CD4-positive, CD25-positive, alpha-beta regulatory T cell (primary cell): ENCODE measurements at places on chromosomes 5 and 9. TPM values are rescaled to one million over a fixed set of nuclear protein-coding genes. Genes with fewer than 3 reads are reported as not detected.
A peak's percentile ranks its signal among the peaks of the same experiment; 100 is the strongest.

DNA sequence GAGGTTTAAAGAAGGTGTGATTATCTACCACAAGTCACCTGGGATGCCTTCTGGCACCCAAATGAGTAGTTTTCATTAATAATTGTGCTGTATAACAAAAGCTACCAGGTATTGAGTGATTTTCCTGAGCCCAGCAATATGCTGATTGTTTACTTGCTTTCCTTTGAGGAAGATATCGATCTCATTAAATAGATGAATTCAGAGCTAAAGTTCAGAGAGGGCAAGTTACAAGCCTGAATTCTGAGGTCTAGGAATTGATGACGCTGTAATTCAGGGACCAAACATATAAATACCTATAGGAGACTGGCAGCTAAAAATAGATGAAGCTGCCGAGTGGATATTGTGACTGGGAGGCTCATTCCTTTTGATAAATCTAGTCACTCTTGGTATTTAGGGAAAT, 1.1 kb downstream of the ERCC6L2 start:
- H3K36me3 ChIP-seq, result peaks cover 21% of the 10 kb centered on the region
- H3K27ac ChIP-seq, result no peak overlapping the region
- no peak for DNase-seq
- H3K27me3 ChIP-seq, result no peaks in the 10 kb centered on the region

DNA sequence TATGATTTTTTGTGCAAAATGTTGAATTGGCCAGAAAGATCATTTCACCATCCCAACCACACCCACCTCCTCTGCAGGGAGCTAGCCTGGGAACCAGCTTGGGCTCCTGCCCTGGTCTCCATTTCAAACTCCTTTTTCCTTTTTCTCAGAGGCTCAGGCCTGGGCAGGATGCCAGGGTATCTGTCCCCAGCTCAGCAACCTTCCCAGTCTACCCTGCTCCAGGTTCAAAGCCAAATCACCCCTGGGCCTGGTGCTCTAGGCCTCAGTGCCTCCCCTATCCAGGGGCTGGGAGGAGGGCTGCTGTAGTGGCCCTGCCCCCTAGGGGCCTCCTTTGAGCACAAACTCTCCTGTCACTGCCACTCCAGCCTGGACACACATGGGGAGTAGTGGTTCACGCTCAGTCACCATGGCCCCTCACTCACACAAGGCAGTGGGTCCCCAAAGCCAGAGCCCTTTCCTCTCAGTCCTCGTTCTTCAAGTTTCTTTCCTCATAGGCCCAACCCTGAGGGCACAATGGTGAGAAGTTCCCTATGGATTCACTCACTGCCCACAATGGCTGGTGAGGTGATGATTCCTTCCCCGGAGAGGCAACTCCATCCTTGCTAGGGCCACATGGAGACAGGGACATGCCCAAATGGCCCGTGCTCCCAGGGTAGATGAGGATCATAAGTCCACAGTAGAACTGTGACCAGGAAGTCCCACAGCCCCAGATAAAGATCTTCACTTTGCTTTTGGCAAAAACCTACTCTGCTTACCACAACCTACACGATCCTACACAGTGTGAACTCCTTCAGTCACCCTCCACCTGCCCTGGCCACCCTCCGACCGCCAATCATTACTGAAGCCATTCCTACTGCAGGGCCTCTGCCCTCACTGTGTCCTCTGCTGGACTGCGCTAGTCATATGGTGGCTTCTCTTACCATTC, 1.6 kb upstream of the ST6GALNAC4 start:
- peaks cover 44% of the 10 kb centered on the region for H3K4me1 ChIP-seq
- H3K4me3 ChIP-seq, result no peak overlapping the region

MARCOL gene
- total RNA-seq, result not detected

DNA sequence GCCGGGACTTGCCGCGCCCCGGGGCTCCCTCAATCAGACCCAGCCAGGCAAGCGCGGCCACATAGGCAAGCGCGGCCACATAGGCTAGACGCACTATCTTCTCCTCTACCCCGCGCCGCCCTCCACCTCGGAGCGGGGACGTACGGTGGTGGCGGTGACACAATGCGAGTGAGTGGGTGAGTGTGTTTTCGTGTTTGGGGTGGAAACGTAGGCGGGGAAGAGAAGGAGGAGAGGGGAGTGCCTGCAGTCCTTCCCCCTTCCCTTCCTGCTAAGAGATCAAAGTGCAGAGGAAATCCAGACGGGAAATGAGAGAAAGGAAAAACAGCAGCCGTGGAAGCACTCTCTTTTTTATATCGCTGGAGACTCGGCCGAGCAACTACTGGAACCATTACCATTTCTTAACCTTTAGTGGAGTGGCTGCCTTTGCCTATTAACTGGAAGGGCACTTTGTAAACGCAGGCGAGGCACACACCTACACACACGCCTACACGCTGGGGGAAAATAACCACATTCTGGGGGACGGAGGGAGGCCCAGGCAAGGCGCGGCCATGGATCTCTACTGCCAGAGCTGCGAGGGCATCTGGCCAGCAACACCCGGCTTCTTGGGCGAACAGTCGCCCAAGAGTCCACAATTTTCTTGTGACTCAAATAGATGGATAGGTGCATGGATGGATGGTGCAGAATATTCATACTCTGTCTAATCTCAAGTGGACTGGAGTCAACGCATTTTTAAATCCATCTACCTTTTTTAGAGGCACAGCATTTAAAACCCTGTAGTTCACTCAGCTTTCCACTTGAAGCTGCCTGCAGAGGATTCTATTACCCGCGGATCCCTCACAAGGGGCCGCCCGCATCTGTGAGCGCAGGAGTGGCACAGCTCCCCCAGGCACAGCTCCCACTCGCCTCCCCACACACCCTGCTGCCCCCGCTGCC, 2.1 kb downstream of the EDIL3 start:
- DNase-seq, result no peak
- no peak overlapping the region for H3K4me3 ChIP-seq
- H3K36me3 ChIP-seq, result no peaks in the 10 kb centered on the region
- no peaks in the 10 kb centered on the region for H3K4me1 ChIP-seq

DNA sequence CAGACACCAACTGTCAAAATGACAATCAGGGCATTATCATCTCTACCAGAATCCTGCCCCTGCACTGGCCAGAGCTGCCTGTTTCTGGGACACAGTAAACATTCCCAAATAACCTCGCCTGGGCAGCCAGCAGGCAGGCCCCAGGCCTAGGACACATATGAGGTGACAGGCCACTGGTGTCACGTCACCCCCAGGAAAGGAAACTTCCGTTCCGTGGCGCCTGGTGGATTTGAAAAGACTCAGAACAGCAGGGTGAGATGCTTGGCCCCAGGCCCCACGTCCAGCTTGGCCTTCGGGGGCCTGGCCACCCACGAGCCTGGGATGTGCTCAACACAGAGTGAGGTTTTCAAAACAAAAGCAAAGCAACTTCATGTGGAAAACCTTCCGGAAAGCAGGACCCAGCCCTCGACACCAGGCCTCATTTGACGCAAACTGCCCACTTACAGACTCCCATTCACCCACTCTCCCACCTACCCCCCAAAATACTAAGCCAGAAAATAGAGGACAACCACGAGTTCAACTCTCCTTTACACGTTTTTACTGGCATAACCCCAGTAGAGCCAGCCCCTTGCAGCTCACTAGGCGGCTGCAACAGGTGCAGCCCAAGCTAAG, 1.2 kb downstream of the SEMA4D start:
- no peaks in the 10 kb centered on the region for H3K27me3 ChIP-seq
- H3K27ac ChIP-seq, result peak overlapping the region; percentile 72
- peak overlapping the region; percentile 92 for H3K4me3 ChIP-seq
- no peaks in the 10 kb centered on the region for H3K36me3 ChIP-seq
- peaks cover 85% of the 10 kb centered on the region for H3K4me1 ChIP-seq
- DNase-seq, result peak; percentile 64

DNA sequence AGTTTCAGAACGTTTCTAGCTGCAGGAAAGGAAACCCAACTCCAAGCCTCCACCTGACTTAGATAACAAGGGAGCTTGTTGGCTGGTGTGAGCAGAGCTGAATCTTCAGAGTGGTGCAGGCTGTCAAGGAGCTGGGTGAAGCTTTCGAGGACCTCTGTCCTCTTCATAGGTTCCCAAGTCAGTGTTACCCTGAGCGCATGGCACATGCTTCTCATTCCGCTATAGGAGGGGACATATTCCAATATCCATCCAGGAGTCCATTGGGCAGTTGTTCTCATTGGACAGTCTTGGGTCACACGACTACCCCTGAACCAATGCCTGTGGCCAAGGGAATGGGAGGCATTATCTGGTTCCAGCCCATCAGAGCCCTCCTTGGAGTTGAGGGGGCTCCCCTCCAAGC, 50.3 kb downstream of the DUSP1 start:
- no peaks in the 10 kb centered on the region for H3K4me1 ChIP-seq
- DNase-seq, result no peak
- H3K36me3 ChIP-seq, result no peaks in the 10 kb centered on the region
- H3K4me3 ChIP-seq, result no peak overlapping the region
- peaks cover 3% of the 10 kb centered on the region for H3K27me3 ChIP-seq
- no peak overlapping the region for H3K27ac ChIP-seq

DNA sequence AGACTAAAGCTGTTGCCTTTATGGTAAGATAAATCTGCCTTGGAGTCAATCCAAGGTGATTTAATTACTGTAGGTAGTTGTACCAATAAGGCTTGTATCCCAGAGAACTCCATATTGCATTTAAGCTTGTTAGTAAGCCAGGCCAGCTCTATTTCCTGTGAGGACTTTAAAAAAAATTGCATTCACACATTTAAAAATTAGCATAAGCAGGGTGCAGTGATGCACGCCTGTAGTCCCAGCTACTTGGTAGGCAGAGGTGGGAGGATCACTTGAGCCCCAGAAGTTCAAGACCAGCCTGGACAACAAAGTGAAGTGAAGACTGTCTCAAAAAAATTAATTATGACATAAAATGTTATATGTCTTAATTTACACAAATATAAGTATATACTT, 28.7 kb upstream of the ABL1 start:
- DNase-seq, result no peak
- no peak overlapping the region for H3K4me3 ChIP-seq
- no peak overlapping the region for H3K27ac ChIP-seq
- no peaks in the 10 kb centered on the region for H3K27me3 ChIP-seq
- H3K36me3 ChIP-seq, result no peaks in the 10 kb centered on the region
- no peaks in the 10 kb centered on the region for H3K4me1 ChIP-seq

DNA sequence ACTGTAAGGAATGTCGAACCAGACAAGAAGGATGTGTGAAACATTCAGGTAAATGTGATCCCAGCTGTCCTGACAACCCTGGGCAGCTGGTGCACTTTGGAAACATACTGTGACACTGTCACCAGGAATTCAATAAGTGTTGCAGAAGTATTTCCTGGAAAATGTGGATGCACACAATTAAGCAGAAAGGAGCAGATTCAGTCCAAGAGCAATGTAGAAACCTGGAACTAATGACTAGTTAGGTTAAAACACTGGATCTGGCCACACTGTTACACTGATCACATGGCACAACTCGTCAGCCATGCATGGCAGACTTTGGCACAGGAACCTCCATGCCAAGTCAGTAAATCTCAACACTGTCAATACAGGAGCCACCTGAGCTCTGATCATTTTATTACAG, 109.0 kb downstream of the FAM174A start:
- H3K4me1 ChIP-seq, result peaks cover 11% of the 10 kb centered on the region
- H3K36me3 ChIP-seq, result no peaks in the 10 kb centered on the region
- DNase-seq, result no peak
- no peak overlapping the region for H3K4me3 ChIP-seq

SLC30A5 gene
- total RNA-seq, result 25.4 TPM

GRCh38 chr5:177131352-177132135, 2.0 kb upstream of the NSD1 start:
- H3K4me1 ChIP-seq, result peaks cover 38% of the 10 kb centered on the region
- H3K36me3 ChIP-seq, result peaks cover 5% of the 10 kb centered on the region
- no peaks in the 10 kb centered on the region for H3K27me3 ChIP-seq
- H3K4me3 ChIP-seq, result no peak overlapping the region
- H3K27ac ChIP-seq, result peak overlapping the region; percentile 21

ALDOB gene
- not detected for total RNA-seq

DNA sequence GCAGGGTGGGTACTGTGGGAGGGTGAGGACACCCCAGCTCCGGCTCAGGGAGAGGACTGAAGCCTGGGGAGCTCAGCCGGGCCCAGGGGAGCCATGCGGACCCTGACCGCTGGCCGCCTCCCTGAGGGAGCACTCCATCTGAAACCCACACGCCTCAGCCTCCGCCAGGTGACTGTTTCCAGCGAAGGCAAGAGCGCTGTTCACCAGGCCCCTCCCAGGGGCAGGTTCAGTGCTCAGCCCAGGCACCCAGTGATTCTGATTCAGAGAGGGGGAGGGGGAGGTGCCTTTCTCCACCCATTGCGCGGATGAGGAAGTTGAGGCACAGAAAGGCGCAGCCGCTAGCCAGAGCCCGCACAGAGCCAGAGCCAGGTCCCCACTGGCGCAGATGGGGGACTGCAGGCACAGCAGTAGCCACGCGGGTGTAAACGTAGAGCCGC, 27.0 kb downstream of the ADGRD2 start:
- H3K4me1 ChIP-seq, result peaks cover 4% of the 10 kb centered on the region
- H3K27ac ChIP-seq, result no peak overlapping the region
- no peak for DNase-seq
- no peaks in the 10 kb centered on the region for H3K27me3 ChIP-seq
- H3K36me3 ChIP-seq, result no peaks in the 10 kb centered on the region
- H3K4me3 ChIP-seq, result no peak overlapping the region

- H3K27me3 ChIP-seq, result no peaks in the 10 kb centered on the region
- peaks cover 49% of the 10 kb centered on the region for H3K4me1 ChIP-seq
- peak; percentile 59 for DNase-seq
- peak overlapping the region; percentile 55 for H3K4me3 ChIP-seq
- H3K36me3 ChIP-seq, result no peaks in the 10 kb centered on the region
Observed at GRCh38 chr5:40675396-40676133, 4.2 kb upstream of the PTGER4 start.

GRCh38 chr5:6584101-6584645, 48.7 kb downstream of the NSUN2 start:
- H3K36me3 ChIP-seq, result no peaks in the 10 kb centered on the region
- DNase-seq, result no peak
- no peak overlapping the region for H3K4me3 ChIP-seq
- H3K27ac ChIP-seq, result no peak overlapping the region
- H3K4me1 ChIP-seq, result peaks cover 4% of the 10 kb centered on the region

SHISAL2B gene
- not detected for total RNA-seq

- no peaks in the 10 kb centered on the region for H3K36me3 ChIP-seq
- H3K27ac ChIP-seq, result no peak overlapping the region
- no peak overlapping the region for H3K4me3 ChIP-seq
- no peaks in the 10 kb centered on the region for H3K4me1 ChIP-seq
- DNase-seq, result no peak
Observed at GRCh38 chr9:132733260-132733815, 63.1 kb downstream of the GTF3C4 start.

- no peak for DNase-seq
- H3K36me3 ChIP-seq, result no peaks in the 10 kb centered on the region
- H3K27me3 ChIP-seq, result peaks cover 3% of the 10 kb centered on the region
- H3K4me1 ChIP-seq, result no peaks in the 10 kb centered on the region
Observed at GRCh38 chr5:150189728-150190502, at the start of gene SLC6A7. Gene SLC6A7, plus strand, starts transcription at chr5:150190062. Its CDS starts 266 bp downstream, at chr5:150190328.

APBA1 gene
- total RNA-seq, result 0.20 TPM

DNA sequence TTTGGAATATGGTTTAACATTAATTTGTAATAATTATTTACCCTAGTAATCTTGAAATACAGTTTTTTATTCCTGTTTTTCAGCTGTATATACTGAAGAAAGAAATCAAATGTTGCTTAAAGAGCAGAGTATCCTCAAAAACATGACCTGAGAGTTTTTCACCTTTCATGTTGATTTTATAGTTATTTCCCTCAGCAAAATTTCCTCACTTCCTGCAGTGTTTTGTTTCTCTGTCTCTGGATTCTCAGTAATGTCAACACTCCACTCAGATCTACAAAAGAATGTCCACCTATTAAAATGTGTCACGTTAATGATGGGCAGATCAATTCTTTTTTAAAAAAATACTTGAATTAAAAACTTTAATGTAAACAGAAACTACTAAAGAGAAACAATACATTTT, 398.3 kb downstream of the ANXA1 start:
- no peaks in the 10 kb centered on the region for H3K36me3 ChIP-seq
- no peak overlapping the region for H3K27ac ChIP-seq
- no peak overlapping the region for H3K4me3 ChIP-seq
- no peaks in the 10 kb centered on the region for H3K4me1 ChIP-seq
- DNase-seq, result no peak

SMAD5 gene
- total RNA-seq, result 5.5 TPM
